NCI-H345 (cell line): ENCODE measurements at places on chromosomes 12 and 14.

GRCh38 chr12:15677726-15678201 is 111.4 kb downstream of the EPS8 start:
- DNase-seq, result no peak

GRCh38 chr14:64554556-64554955 is 4.8 kb downstream of the PPP1R36 start:
- DNase-seq, result no peak

GRCh38 chr12:53631721-53632120 is 5.5 kb upstream of the ATF7 start:
- DNase-seq, result no peak

- DNase-seq, result peak; percentile 68
Observed at GRCh38 chr14:76876076-76876475, 49.9 kb downstream of the LRRC74A start.

DNA sequence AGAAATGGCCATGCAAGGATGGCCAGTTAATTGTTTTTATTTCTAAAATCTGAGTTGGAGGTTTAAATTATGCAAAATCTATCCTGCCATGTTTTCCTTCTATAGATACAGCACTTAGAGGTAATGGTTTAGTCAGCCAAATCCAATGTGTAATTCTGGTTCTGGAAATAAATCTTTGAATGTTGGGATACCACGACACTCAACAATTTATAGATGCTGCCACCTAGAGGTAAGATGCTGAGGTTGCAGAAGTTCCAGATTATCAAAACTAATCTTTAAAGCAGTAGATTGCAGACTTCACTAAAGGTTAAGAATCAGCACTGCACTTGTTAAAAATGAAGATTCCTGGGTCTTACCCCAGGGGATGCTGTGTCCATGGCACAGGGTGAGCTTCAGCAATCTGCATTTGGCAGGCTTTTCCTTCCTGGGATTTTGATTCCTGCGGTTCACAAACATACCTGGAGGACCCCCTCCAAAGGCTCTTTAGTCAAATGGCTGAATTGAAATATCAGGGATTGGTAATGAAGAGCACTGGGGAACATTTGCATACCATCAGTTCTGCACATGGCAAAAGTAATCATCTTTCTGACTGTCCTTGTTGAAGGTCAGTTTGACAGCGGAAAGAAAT is 53.4 kb upstream of the ANO4 start:
- peak; percentile 50 for DNase-seq

- DNase-seq, result no peak
Observed at GRCh38 chr12:47762850-47763465, 4.3 kb upstream of the RAPGEF3 start.
